ENCODE measurements at places on chromosomes 3 and 15.

DNA sequence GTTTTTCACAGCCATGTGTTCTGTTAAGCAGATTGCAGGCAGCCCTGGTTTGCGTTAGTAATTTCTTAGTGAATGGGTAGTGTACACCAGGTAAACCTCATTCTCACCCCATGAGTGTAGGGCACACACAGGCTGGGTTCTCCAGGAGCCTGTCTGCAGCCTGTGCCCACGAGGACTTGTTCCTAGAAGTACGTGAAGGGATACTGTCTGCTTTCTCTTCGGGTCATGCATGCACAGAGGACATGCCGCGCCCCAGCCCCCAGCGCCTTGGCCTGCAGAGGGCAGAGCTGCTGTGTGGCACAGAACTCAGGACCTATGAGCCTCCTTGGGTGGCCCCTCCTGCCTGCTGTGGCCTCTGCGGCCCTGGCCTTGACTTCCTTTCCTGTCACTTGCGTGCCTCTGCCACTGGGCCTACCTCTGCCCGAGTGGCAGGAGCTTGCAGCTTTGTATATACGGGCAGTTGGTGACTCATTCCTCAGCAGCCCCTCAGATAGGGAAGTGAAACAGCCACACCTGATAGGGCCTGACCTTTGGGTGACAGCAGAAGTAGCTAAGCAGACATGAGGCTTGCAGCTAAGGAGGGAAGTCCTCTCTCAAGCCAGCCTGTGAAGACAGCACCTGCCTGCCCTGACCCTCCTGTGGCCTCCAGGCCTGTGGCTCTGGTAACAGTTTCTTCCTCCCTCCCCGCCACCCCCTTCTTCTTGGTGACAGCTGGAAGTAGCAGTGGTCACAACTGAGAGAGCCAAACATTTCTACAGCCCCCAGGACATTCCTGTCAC is 19.5 kb downstream of the PPCDC start:
- peak; percentile 85 for DNase-seq

DNA sequence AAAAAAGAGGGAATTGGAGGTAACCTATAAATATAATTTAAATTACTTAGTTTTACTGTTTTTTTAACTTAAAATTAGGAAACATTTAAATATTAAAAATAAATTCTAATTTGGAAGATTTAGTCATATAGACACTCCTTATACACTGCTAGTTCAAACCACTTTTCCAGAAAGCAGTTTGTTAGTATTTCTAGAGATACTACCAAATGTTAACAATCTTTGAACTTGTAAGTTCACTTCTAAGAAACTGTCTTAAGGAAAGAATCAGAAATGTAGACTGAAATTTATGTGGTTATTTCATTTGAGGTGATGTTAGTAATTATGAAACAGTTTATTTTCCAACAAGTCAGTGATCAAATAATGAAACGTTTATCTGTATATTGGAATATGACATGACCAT is 22.7 kb downstream of the CTDSPL2 start:
- no peak for DNase-seq

GRCh38 chr3:70979983-70980645 is 603.4 kb downstream of the FOXP1 start:
- no peak for DNase-seq

DNA sequence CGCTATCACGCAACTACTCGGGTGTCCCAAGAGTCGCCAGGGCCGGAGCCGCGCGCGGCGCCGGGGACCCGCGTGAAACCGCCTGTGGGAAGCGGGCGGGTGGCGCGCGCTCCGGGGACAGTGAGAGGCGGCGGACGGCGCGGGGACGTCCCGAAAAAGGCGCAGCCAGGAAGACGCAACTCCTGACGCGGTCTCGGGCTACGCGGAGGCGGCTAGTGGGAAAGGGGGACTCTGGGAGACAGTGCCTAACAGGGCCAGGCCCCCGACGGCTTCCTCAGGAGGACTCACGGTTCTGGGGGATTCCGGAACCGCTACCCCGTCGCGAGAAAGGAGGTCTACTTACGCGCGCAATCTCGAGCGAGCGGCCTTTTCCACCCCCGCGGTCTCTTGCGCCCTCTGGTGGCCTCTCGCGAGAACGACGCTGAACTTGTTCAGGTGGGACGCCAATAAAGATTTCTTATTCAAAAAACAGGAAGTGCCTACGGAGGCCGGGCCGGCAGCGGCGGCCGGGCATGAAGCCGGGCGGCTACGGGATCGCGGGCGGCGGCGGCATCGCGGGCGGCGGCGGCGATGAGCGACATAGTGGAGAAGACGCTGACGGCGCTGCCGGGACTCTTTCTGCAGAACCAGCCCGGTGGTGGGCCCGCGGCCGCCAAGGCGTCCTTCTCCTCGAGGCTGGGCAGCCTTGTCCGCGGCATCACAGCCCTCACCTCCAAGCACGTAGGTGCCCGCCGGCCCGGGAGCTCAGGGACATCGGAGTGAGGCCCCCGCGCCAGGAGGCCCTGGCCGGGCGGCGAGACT is at the start of gene AP4E1:
Gene AP4E1 (plus strand): TSS at position 475 of the 801 bp plus-strand sequence. CDS start 96 bp downstream, at position 571.
- DNase-seq: peak; percentile 93

Data from memory B cell (primary cell).